Activated CD4-positive, alpha-beta T cell treated with anti-CD3 and anti-CD28 coated beads, Interleukin-2, Interleukin-6, amounts not matched to agents 100 ng/mL and 50 ng/mL, durations not matched to agents 16 hours and 8 hours (primary cell): ENCODE measurements at places on chromosomes 11 and 22.

GRCh38 chr11:1381793-1382425 is 7.8 kb upstream of the BRSK2 start:
- no peak for DNase-seq

DNA sequence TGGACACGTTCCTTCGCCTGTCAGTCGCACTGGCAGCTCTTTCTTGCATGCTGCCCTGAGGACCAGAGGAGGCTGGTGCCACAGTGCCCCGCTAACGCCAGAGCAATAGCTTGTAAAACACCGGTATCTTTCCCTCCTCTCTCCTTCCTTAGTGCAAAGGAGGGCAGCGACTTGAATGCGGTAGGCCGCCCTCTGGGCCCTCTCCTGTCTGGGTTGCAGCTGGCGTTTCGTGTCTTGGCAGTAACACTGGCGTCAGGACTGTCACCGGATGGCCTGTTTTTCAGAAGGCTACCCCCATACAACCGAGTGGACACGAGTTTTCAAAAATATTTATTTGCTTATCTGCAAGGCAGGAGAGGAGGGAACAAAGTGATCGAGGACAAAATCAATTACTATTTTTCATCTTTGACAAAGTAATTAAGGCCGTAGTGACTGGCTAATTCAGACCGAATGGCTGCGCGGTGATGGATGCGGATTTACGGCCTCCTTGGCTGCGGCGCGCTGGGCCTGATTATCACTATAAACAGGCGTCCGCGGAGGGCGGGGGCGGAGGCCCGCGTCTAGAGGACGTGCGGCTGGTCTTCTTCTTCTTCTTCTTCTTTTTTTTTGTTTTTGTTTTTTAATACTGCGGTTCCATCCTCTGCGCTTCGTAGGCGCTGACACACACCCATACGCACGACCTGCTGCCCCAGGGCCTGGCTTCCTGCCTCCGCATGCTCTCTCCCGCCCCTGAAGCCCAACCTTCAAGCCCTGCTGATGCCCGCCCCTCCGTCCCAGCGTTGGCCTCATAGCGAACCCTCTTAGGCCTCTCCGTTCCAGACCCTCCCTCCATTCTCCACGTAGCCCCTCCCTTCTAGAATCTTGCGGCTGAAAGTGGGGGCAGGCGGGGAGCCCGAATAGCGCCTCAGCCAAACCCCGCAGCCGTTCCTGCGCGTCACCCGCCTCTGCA is 2.9 kb upstream of the SLC6A5 start:
- no peak for DNase-seq

- no peak for DNase-seq
Measured at GRCh38 chr11:95335989-95336388, 105.0 kb upstream of the SESN3 start.

- no peak for DNase-seq
Measured at GRCh38 chr11:41675205-41675604, 215.8 kb upstream of the LRRC4C start.

DNA sequence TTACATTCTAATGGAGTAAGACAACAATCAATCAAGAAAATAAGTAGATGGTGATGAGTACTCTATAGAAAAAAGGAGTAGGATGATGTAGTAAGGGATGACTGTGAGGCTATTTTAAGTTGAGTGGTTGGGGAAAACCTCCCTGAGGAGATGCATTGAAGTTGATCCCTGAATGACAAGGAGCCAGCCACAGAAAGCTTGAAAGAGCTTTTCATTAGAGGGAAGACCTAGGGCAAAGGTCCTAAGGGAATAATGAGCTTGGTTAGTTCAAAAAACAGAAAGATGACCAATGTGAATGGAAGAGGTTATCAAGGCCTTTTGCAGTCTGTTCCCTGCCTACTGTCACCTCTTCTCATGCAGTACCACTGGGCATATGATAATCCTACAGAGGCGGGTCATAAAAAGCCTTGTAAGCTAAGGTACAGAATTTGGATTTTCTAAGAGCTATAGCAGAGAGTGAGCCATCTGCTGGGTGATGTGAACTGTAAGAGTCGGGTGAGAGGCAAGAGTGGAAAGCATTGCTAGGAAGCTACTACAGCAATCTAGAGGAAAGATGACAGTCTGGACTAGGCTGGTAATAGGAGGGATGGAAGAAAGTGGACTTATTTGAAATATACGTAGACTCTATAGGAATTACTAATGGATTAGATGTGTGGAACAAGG is 3.1 kb downstream of the PPP2R1B start:
- no peak for DNase-seq

GRCh38 chr11:4704054-4704789 is at the start of gene MMP26:
MMP26 (plus strand) TSS chr11:4704784.
- DNase-seq, result no peak

DNA sequence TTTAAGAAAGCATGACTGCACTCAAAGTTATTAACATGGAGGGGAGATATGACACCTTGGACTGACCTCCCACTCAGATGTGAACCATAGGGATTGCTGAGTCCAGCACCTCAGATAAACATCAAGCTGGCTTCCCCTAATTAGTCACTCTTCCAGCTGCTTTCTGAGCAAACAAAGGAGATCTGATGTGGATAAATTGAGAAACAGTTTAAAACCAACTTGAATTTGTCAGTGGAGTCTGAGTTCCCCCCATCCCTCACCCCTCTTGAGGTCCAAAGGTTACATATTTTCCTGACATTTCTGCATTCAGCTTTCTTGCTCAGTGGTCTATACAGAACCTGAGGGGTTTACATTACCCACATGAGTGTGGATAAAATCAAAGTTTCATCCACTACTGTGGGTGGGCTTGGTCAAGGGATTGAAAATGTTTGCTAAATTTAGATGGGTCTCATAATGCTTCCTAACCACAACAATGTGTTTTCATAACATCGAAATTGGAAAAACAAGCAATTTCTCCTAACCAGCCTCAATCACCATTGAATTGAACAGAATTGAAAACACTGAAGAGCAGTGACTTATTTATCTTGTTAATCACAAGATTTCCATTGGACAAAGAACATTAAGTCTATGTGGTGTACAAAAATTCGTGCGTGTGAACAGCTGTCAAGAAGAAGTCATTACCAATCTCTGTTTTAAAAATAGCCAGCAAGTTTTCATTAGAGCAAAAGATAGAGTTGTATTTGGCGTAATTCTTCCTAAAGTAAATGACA is 292.3 kb downstream of the METTL15 start:
- DNase-seq, result no peak

GRCh38 chr11:118267486-118267885 is 3.4 kb upstream of the MPZL2 start:
- DNase-seq, result no peak

DNA sequence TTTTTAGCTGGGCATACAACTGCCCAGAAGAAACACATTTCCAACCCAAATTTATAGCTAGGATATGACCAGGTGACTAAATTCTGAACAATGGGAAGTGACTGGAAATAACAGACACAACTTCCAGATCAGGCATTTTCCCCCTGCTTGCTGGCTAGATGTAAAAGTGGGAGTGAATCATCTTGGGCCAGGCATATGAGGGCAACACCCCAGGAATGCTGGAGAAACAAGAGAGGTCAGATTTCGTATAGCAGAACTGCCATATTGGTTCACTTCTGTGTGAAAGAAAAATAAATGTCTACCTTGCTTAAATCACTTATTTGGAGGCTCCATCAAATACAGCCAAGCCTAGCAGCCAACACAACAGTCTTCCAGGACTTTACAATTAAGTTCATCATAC is 7.4 kb downstream of the ATL3 start:
- no peak for DNase-seq

DNA sequence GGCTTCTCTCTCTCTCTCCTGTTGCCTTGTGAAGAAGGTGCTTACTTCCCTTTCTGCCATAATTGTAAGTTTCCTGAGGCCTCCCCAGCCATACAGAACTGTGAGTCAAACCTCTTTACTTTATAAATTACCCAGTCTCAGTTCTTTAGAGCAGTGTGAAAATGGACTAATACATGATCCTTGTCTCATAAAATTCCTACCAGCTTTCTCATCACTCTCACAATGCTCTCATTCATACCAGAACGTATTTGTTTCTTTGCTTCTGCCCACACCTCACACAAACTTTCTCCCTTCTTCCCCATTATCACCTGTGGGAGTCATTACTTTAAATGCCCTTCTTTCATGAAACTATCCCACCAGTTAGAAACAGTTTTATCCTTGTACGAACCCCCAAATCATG is 62.7 kb upstream of the ARHGAP42 start:
- DNase-seq, result no peak

- DNase-seq, result no peak
Measured at GRCh38 chr11:66343176-66343575, 1.7 kb downstream of the BRMS1 start.

DNA sequence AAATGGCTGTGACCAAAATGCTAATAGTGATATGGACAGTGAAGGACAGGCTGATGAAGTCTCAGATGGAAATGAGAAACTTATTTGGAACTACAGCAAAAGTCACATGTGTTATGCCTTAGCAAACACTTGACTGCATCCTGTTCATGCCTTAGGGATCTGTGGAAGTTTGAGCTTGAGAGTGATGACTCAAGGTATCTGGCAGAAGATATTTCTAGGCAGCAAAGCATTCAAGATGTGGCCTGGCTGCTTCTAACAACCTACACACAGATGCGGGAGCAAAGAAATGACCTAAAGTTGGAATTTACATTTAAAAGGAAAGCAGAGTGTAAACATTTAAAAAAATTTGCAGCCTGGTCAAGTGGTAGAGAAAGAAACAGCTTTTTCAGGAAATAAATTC is 28.1 kb upstream of the CD81 start:
- DNase-seq, result no peak

- no peak for DNase-seq
Measured at GRCh38 chr11:279040-279965, 1.1 kb downstream of the NLRP6 start.

DNA sequence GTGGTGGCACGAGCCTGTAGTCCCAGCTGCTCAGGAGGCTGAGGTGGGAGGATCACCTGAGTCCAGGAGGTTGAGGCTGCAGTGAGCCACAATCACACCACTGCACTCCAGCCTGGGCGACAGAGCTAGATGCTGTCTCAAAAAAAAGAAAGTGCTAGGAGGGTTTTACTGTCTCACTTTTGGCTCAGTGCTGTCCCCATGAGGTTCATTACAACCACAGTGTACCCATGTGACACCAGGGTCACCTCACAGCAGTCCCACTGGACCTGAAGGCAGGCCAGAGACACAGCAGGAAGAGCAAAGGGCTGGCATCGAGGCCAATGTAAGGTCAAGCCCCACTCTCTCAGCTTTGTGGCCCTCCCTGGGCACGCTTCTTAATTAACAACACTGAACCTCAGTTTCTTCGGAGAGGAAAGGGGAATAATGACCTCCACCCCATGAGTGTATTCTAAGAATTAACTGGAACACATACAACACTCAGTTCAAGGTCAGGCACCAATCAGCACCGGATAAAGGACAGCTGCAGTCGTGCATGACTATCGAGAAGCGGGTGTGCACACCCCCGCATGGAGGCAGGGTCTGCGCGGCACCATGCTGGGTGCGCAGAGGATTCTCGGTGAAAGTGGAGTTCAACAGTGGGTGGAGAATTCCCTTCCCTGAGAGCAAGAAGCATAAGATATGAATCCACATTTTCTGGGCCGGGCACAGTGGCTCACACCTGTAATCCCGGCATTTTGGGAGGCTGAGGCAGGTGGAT is 30.9 kb upstream of the BAIAP2L2 start:
- no peak for DNase-seq

DNA sequence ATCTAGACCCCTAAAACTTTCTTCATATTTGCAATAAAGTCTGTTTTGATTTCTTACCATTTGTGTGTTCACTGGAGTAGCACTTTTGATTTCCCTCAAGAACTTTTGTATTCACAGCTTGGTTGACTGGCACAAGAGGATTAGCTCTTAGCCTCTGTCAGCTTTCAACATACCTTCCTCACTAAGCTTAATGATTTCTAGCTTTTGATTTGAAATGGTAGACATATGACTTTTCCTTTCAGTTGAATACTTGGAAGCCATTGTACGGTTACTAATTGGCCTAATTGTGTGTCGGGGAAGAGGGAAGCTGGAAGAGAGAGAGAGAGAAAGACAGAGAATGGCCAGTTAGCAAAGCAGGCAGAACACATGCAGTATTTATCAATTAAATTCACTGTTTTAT is 180.5 kb downstream of the ARHGAP42 start:
- DNase-seq, result no peak

DNA sequence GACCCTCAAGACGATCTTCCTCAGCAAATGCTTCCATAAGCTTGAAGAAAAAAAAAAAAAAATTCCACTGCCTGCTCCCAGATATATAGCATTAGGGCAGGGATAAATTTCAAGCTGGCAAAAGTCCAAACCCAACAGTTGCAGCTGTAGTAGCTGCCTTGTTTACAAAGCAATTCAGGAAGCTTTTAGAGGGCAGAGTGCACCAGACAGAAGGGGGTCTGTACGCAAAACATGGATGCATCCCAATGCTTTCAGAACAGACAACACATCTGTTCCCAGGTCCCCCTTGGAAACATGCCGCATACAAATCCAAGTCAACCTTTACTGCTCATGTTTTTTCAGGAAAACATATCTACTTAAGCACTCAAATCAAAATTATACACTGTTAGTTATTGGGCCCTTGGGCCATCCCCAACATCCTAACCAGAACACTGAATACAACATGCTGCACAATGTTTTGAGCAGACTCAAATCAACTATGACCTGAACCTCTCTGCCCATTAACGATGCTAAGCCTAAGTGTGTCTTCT is 94.5 kb downstream of the CADM1 start:
- DNase-seq, result no peak

DNA sequence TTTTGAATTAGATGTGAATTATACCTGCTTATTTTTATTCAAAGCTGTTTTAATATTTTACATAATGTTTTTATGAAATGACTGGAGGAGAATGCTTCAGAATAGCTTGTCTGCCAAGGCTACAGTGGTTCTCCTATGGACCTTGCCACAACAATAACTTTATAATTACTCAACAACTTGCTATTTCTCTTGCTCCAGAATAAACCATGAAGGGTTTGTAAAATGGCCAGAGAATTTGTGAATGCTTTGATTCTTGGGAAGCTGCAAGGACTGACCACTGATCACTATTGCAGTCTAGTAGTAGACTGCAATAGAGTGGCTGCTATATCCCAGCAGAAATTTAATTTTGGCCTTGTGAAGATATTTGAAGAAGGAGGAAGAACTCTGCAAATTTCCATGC is 199.7 kb downstream of the FAT3 start:
- DNase-seq, result no peak

GRCh38 chr11:117039900-117040299 is 58.3 kb downstream of the SIK3 start:
- DNase-seq, result peak; percentile 39

DNA sequence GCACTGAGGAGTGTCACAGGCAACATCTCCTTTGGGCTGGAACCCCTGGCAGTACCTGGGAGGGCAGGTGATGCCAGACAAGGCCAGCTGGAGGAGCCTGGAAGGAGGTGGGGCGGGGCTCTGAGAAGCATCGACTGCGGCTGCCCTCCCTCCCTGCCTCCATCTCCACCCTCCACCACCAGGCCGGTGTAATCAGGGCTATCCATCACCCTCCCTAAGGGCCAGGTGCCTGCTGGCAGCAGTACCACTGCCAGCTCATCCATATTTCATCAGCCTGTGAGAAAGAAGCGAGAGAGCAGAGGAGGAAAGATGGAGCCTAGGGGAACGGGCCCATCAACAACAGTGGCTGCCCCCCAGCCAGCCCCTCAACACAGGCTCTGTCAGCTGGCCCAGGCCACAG is 51.4 kb upstream of the RASD2 start:
- DNase-seq, result no peak

GRCh38 chr11:70636659-70637058 is 238.3 kb downstream of the CTTN start:
- no peak for DNase-seq
